ENCODE measurements at places on chromosomes 16 and 17.

- DNase-seq, result no peak
Observed at GRCh38 chr16:16197331-16197730, 26.0 kb downstream of the ABCC6 start.

- no peak for DNase-seq
Observed at GRCh38 chr16:85082173-85083050, 29.9 kb downstream of the CIBAR2 start.

- DNase-seq, result no peak
Observed at GRCh38 chr17:75861927-75862317, 6.8 kb upstream of the WBP2 start.

- DNase-seq, result no peak
Observed at GRCh38 chr17:83041305-83041704, 38.1 kb upstream of the METRNL start.

GRCh38 chr16:10817963-10818941, at the start of gene TVP23A:
Gene TVP23A, minus strand, starts transcription at chr16:10818794. Its CDS starts 301 bp downstream, at chr16:10818493.
- DNase-seq, result no peak

- no peak for DNase-seq
Observed at GRCh38 chr16:84410361-84411138, 42.2 kb downstream of the ATP2C2 start.

- no peak for DNase-seq
Observed at GRCh38 chr17:47204722-47205418, 4.3 kb upstream of the MYL4 start.

GRCh38 chr16:70756071-70756470, 44.9 kb downstream of the VAC14 start:
- no peak for DNase-seq

- peak; percentile 48 for DNase-seq
Observed at GRCh38 chr16:56789360-56789759, 59.4 kb downstream of the NUP93 start.

DNA sequence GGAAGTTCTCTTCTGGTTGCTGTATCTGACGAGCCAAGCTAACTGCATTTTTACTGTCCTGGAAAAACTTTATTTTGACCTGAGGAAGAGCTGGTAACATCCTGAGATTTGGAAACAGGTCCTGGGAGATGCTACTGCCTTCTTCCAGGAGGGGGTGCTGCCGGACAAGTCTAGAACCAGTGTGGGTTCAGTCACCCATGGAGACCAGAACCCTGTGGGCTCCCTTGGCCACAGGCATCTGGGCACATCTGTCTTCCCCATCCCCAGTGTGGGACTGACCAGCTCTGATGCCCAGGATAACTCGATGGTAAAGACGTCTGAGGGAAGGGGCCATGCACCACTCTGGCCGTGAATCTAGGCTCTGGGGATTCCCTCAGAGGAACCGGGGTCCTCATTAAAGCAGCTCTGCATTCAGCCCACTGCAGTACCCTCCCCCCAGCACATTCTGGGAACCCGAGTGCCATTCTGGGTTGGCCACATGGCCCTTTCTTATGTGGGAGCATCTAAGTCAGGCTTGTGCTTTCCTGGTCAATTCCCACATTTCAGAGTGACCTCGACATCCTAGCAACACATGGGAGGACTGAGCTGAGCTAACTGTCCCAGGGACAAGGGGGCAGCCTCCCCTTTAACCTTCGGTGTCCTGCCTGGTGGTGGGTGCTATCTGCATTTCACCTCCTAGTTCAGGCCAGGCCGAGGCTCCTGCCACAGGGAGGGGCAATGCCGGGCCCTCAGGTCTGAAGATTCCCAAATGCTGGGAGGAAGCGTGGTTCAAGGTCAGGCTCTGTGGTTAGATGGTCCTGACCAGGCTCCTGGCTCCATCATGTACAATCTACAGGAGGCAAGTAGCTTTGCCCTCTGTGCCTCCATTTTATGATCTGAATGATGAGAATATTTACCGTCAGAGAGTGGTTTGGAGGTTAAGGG, 6.4 kb downstream of the C16orf86 start:
- peak; percentile 65 for DNase-seq

GRCh38 chr17:44830359-44831288, 537 bp upstream of the GJC1 start:
- DNase-seq, result peak; percentile 46

DNA sequence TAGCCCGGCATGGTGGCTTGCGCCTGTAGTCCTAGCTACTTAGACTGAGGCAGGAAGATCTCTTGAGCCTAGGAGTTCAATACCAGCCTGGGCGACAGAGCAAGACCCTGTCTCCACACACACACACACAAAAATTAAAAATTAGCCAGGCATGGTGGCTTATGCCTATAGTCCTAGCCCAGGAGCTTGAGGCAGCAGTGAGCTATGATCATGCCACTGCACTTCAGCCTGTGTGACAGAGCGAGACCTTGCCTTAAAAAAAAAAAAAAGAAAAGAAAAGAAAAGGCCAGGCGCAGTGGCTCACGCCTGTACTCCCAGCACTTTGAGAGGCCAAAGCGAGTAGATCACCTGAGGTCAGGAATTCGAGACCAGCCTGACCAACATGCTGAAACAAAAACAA, 23.9 kb downstream of the C17orf75 start:
- no peak for DNase-seq

DNA sequence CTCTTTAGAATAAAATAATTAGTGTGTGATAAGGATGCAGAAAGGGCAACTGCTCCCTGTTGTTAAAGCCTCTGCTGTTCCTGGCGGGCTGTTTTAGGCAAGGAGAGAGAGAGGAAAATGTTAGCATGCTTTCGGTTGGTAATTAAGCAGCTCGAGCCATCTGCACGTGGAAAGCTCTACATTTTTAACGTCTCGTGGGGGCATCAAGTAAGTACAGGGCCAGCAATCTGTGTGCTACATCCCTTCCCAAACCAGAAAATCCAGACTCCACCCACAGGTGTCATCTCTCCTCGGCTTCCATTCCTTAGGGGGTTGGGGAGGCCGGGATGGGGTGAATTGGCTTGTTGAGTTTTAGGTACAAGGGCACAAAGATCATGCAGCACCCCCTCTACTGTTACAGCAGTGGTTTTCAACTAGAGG, 62.4 kb upstream of the MARCHF10 start:
- DNase-seq, result no peak

DNA sequence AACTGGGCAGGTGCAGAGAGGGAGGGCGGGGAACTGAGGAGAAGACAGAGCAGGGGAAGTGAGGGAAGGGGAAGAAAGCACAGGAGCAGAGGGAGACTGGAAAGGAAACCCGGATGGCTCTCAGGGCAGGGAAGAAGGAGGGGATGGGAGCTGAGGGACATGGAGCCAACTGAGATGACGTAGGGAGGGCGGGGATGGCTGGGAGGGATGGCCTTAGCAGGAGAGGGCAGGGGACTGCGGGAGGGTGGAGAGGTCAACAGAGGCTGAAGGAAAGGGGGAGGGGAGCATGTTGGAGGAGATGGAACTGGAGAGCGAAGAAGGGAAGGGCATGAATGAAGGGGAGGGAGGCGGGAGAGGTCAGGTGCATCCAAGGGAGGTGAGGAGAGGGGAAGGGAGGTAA, 81.9 kb downstream of the KCNJ12 start:
- DNase-seq, result no peak

- no peak for DNase-seq
Observed at GRCh38 chr17:69105907-69106730, 35.6 kb downstream of the ABCA6 start.

- no peak for DNase-seq
Observed at GRCh38 chr17:67388986-67389385, 11.9 kb downstream of the PITPNC1 start.

GRCh38 chr17:34443619-34444469, 80.8 kb upstream of the CCL1 start:
- peak; percentile 33 for DNase-seq
